ENCODE measurements at places on chromosomes 7 and 10.
A peak's percentile ranks its signal among the peaks of the same experiment; 100 is the strongest.

- no peak for DNase-seq
Observed at GRCh38 chr7:27895551-27895950, 155.6 kb downstream of the TAX1BP1 start.

GRCh38 chr10:23192712-23193434, 761 bp downstream of the PTF1A start:
- no peak for DNase-seq

DNA sequence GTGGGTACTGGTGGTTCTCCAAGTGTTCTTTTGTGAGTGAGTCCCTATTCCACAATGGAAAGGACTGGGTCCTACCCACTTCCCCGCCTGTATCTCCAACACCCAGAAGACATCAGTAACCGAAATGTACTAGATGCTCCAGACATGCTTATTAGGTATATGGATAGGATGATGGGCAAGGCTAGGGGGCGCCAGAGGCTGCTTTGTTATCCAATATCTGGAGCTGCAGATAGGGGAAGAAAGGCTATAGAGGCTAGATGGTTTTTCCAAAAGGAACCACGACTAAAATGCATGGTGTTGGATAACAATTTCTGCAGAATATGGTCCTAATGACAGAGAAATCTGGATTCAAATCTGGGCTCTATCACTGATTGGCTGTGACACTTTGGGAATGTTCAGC, 56.2 kb upstream of the TM9SF3 start:
- no peak for DNase-seq

GRCh38 chr10:30357806-30358205, 8.7 kb upstream of the MTPAP start:
- no peak for DNase-seq

DNA sequence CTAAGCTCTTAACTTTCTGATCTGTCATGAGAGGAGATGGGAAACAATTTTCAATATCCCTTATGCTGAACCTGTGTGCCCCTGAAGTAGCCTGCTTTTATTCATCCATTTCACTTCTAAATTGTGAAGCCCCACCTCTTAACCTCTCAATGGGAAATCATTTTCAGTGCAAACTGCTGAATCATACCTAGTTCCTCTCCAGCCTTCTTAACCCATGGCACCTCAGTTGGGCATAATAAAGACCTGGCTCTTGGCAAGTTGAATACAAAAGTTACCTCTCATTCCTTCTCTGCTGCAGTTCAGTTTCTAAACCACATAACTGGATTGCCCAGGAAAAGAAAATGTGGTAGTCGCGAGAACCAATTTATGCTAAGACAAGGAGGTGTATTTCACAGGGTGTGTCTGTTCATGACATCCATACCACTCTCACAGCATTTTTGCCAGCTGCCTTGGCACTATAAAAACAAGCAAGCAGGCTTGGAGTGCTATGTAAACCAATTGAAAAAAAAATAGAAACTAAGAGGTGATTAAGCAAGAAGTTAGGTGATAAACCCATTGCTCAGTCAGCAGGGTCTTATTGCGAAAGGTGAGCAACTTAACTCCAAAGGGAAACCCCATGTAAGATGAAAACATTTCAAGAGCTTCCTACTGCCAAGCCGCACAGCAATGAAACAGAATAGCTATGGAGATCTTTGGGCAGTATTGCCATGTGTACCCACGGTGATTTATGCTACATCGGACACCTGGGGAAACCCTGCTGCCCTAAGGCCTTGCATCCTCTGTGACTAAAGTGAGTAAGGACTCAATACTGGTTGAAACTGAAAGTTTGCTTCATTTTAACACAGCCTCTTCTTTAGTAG, 57.0 kb upstream of the DKK1 start:
- DNase-seq, result peak; percentile 0

DNA sequence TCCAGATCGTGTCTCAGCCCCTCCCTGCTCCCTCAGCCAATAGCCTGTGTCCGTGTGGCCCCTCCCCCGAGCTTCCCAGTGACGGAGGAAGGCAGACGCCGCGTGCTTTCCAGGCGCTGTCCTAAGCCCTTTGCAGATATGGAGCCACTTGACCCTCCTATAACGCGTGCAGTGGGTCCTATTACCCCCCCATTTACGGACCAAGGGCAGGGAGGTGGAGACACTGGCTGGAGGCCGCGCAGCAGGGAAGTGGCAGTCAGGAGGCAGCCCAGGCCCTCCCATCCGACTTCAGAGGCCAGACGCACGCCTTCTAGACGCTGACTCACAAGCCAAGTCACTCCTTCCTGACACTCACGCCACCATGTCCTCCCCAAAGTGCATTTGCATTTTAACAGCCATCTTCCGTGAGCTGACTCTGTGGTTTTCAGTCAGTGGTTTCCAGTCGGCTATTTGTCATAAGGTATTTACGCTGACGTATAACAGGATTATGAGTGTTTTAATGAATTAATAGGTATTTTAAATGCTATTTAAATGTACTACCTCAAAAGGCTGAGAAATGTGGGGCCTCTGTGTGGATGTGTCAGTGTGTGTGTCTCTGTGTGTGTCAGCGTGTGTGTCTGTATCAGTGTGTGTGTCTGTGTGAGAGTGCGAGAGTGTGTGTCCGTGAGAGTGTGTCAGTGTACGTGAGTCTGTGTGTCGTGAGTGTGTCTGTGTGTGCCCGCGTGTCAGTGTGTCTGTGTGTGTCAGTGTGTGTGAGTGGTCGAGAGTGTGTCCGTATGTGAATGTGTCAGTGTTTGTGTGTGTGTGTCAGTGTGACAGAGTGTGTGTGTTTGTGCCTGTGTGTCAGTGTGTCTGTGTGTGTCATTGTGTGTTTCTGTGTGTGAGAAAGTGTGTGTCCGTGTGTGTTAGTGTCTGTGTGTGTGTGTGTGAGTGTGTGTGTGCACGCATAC, 92.0 kb upstream of the INSIG1 start:
- DNase-seq, result peak; percentile 90

GRCh38 chr7:129436335-129436923, 2.2 kb downstream of the STRIP2 start:
- DNase-seq, result no peak

DNA sequence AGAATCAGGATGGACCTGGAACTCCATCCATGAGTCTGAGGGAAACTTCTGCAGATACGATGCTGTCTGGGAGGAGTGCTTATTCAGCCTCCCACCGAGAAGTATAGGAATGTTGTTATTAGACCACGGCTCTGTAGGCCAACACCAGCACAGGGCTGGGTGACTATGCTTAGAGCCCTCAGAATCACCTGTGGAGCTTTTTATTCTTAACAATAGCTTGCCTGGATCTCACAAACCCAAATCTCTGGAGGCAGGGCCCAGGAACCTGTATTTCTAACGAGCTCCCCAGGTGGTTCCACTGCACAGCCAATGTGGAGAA, 55.6 kb upstream of the ARID5B start:
- no peak for DNase-seq

- DNase-seq, result peak; percentile 39
Observed at GRCh38 chr7:99379043-99379577, 4.6 kb downstream of the ARPC1B start.

DNA sequence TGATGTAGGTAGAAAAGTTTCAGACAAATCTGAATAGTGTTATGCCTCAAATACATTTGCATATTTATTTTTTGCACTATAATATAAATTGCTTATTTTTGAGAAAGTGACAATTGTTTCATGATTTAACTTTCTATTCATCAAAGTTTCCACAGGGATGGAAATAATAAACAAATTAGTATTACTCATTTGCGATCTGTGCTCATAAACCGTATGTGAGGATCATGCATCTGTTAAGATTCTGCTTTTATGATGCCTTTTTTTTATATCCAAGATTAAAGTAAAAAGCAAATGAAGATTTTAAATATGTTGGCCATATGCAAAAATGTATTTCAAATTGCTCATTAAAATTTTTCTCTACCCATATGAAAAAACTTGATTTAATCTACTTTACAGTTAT, 45.2 kb upstream of the CAV2 start:
- DNase-seq, result no peak

DNA sequence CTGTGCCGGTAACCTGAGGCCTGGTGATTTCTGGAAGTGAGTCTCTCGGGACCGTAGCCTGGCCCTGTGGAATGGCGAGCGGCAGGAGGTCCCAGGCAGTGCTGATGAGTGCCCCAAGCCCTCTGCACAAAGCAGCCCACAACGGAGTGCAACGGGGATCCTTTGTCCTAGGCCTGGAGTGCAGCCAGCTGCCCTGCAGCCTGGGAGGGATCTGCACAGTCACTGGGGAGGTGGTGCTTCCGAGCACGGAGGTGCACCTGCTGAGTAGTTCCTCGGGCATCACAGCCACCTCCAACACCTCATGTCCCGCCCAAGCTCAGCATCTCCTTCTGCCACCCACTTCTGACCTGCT, 162.8 kb upstream of the ZMIZ1 start:
- DNase-seq, result no peak

DNA sequence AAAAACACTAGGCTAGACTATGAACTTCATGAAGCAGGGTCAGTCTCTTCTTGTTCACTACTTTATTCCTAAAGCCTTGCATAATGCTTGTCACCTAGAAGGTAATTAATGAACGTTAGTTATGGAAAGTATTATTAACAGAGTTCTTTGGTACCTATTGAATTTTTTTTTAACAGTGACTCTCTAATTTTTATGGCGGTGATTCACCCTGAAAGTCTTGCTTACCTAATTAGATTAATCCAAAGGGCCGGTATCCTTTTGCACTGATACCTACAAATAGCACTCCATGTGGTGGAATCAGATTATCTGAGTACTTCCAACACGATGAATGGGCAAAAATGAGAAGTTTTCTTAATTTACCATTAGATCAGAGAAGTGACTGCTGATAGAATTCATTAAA, 31.7 kb downstream of the STAM start:
- no peak for DNase-seq

- no peak for DNase-seq
Observed at GRCh38 chr10:103783681-103784080, 71.7 kb downstream of the SH3PXD2A start.

DNA sequence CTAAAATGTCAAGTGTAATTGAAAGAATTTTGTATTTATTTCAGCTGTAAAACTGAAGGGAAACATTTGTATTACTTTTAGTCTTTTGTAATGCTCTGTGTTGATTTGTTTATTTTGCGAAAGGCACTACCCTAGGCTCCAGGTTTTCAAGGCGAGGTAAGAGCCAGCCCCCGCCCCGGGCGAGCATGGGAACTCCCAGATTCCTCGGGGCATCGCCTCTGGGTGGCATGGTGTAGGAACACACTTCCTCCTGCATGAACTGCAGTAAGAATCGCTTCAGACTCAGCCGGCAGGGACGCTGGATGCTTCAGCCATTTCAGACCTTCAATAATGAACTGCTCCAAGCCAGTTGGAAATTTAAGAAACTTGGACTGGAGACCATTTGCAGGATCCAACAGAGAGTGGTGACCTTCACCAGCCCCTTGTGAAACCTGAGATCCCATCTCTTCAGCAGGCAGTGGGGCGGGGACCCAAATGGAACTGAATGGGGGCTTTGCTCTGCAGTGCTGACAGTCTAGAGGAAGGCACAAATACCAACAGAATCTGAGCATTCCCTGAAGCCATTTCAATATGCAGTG, 544.3 kb upstream of the MGMT start:
- DNase-seq, result no peak

GRCh38 chr7:33053721-33054120, 8.9 kb downstream of the NT5C3A start:
- no peak for DNase-seq

DNA sequence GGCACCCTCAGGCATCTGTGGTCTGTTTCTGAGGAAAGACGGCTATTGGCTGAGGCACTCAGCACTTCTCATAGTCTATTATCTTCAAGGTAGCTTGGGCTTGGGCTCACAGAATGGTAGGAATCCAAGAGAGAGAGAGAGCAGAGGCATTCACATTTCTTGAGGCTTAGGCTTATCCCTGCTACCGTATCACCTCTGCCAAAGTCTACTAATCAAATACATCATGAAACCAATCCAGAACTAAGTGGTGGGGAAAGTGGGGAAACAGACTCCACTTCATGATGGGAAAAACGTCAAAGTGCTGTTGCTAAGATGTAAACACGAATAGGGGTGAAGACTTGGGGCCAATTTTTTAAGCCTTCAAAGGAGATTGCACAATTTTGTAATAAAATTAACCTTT, 271.1 kb upstream of the SEMA3D start:
- DNase-seq, result no peak

GRCh38 chr7:69537691-69538090, 60.6 kb upstream of the AUTS2 start:
- DNase-seq, result no peak

DNA sequence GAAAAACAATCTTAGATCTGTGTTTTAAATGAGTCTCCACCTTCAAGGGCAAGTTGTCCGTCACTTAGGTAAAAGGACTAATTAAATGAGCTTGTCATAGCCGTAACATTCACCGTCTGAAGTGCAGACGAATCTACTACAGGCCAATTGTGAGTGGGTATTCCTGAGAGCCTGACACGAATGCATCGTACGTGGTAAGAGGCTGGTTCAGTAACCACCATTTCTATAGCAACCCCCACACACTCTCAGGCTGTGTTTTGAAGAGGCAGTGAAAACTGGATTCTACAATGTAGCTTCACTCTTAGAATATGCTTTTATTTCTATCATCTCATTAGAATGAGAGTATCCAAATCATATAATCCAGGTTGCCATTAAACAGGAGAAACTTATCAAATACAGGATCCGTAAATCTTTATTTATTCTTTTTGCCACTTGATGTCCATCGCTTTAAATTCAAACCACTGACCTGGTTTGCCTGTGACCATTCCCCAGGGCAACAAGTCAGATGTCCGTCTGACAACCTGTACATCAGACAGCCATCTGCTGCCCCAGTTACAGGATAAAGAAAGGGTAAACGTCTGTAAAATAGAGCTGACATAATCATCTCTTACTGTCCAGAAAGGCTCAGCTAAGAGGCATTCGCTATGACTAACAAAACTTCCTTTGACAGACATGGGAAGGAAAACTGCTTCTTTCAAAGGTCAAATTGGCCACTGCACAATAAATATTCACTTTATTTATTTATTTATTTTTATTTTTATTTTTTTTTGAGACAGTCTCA, 70.3 kb upstream of the NMT2 start:
- DNase-seq, result no peak

DNA sequence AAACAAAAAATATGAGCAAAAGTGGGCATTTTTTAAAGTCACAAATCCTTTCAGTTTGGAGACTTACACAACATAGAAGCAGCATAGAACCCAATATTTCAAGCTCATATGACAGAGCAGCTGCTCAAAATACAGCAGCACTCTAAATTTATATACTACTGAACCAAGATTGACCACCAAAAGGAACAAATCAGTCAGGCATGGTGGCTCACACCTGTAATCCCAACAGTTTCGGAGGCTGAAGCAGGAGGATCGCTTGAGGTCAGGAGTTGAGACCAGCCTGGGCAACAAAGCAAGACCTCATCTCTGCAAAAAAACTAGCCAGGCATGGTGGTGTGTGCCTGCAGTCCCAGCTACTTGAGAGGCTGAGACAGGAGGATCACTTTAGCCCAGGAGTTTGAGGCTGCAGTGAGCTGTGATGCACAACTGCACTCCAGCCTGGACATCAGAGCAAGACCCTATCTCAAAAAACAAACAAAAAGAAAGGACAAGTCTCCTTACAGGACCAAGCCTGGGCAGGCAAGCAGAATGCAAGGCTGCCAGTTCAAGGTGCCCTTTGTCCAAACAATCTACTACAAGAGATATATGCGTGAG, 40.0 kb downstream of the PARD3 start:
- no peak for DNase-seq
